ENCODE measurements at places on chromosomes 2 and 18.

- no peak for DNase-seq
Measured at GRCh38 chr2:174161490-174161889, 86.8 kb downstream of the OLA1 start.

- no peak for DNase-seq
Measured at GRCh38 chr2:101622210-101623030, 75.1 kb upstream of the MAP4K4 start.

DNA sequence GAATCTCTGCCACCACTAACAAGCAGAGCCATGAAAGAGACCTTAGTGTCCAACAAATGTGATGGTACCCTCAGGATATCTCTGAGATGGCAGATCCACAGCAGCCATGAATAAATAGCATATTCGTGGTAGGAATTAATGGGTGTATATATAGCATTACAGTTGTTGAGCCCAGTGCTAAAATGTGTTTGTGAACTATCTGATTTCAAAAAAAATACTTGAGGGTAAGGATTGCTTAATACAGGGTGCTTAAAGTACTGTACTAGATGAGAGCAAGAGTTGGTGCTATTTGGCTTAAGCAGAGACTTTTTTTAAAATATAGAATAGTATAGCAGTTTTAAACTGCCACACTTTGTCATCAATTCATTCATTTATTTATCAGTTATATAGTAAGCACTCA lies 101.5 kb upstream of the GALNT5 start:
- DNase-seq: no peak

GRCh38 chr18:79402977-79403722 lies 7.4 kb downstream of the NFATC1 start:
- DNase-seq: no peak

- no peak for DNase-seq
Measured at GRCh38 chr18:44696892-44697291, 16.2 kb downstream of the SETBP1 start.

GRCh38 chr2:183112577-183112976 lies 11.7 kb upstream of the NUP35 start:
- DNase-seq: no peak

DNA sequence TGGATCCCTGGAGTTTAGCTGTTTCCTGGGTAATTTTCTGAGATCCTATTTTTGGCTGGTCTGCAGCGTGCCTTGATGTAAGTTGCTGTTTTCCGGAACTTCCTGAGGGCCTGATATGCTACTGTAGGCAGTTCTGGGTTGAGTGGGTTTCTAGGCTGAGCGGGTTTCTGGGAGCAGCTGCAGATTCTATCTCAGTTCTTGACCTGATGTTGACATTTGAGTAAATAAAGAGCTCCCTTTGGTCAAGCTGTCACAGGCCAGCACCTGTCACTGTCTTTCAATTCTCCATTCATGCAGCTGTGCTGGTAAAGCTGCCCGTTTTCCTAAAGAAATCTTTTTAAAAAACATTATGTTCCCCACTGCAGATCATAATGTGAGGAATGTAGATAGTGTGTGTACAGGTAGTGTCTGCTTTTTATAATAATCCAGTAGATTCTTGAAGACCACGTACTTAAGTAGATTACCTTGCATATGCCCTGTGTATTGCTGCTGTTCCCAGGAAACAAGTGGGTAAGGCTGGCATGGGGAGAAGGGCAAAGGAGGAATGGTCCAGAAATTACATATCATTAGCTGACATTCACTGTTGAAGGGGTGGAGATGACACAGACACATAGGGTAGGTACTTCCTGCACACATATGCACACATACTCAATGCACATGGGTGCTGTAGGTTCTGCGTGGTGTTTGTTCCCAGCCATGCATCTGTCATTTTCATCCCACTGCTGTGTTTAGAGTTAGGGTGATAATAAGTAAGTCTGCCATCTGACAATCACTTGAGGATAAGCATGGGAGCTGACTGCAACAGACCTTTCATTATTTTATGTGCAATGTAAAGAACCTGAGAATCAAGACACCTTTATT lies 25.9 kb downstream of the CD28 start:
- DNase-seq: no peak

GRCh38 chr2:3386448-3386958 lies 7.0 kb downstream of the TRAPPC12 start:
- no peak for DNase-seq

- DNase-seq: no peak
Measured at GRCh38 chr2:217387776-217388387, 528.0 kb upstream of the TNP1 start.

DNA sequence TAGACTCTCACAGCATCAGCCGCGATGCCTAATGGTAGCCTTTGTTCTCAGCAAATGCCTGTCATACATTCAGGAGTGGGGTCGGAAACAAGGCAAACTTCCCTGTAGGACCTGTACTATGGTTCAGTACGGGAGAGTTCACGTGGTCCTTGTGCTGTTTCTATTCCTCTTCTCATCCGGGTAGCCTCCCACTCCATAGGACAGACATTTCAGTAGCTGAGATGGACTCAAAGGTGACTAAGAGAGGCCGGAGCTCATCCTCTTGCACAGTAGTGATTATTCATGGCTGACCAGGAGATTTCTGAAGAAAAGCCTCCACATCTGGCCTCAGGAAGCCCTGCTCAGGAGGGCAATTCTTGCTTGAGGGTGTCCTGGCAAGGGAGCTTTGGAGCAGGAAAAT lies 117.8 kb upstream of the SPRED2 start:
- no peak for DNase-seq

DNA sequence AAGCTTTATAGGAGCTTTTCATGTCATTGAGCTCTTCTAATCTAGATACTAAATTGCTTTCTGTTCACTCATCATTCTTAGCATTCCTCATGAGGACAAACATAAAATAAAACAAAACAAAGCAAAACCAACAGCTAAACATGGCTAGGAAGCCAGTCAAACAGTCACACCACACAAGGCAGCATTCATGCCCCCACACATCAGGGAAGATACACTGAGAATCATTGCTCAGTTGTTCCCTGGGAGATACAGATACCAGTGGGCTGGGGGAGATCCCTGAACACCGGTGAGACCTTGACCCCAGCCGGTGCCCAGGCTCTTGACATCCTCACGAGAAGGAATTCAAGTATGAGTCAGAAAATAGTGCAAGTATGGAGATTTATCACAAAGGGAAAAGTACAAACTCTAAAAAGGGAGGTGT lies 177.9 kb upstream of the ARL4C start:
- no peak for DNase-seq

DNA sequence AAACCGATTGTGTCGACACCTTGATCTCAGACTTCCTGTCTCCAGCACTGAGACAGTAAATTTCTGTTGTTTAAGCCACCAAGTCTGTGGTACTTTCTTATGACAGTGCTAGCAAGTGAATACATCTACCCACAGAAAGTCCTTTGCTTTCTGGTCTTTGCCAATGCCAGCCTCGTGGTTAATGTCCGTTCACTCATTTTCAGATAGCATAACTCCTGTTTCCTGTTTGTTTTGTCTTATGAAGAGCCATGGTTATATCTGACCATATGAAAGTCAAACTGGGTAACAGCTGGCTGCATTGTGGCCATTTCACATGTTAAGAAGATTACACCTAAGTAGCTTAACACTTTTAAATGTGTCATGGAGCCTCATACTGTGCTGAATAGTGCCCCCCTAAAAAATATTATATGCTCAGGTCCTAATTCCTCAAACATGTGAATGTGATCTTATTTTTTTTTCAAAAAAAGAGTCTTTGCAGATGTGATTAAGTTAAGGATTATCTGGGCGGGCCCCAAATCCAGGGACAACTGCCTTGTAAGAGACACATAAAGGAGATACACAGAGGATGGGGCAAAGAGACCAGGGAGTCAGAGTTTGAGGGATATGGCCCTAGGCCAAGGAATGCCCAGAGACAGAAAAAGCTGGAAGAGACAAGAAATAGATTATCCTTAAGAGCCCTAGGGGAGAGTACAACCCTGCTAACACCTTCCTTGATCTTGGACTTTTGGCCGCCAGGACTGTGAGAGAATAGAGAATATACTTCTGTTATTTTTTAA lies 118.0 kb downstream of the KCNE4 start:
- DNase-seq: no peak

DNA sequence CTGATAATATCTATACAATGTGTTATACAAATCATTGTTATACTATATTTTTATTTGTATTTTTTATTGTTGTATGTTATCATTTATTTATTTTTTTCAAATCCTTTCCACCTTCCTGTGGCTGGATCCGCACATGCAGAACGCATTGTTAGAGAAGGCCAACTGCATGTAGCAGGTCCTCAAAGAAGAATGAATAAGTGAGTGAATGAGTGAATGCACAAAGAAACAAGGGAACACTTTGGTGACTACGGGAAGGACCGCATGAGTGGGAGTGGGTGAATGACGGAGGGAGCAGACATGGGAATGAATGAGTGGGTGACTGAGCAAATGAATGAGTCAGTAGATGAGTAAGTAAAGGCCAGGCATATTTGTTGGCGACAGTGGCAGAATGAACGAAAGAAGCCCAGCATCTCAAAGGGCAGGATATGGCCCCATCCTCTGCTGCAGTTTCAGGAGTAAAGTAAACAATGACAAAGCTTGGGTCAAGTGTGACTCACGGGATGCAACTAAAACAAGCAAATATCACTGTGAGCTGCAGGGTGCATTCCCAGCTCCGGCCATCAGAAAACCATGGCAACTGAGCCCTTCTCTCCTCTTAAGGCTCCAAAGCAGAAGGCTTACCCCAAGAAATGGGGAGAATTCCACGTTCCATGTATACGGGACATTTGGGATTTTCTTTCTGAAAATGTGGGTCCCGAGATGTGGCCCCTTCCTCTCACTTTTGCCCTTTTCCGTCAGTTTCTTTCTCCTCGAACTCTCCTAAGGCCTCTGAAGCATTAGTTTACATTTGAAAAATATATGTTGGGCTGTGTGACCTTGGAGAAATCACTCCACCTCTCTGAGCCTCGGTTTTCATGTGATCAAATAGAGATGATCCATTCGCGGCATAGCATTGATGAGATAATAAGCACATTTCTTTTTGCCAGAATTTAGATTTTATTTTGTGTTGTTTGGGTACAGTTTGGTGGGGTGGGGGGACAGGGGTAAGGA lies 24.5 kb downstream of the KCNF1 start:
- DNase-seq: no peak

DNA sequence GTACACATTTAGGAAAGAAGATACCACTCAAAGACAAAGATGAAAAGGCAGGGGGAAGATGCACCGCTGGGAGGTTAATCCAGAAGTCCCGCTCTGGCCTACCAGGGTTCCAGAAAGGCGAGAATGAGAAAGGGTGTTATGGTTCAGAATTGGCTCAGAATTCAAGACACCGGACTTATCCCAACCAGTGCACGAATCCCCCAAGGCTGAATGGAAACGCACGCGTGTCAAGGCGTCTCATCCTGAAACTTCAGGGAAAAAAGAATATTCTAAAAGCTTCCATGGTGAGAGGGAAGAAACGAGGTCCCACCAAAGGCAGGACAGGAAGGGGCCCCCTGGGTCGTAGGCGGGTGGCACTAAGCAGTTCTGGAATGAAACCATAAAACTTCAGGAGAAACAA lies 71.9 kb downstream of the SLC66A2 start:
- DNase-seq: no peak

- no peak for DNase-seq
Measured at GRCh38 chr18:26357960-26358359, 131.7 kb downstream of the TAF4B start.

GRCh38 chr2:9162841-9163240 lies 43.8 kb upstream of the ASAP2 start:
- DNase-seq: no peak

- DNase-seq: no peak
Measured at GRCh38 chr18:12409469-12409868, 1.7 kb downstream of the PRELID3A start.

GRCh38 chr2:128633501-128633900 lies 314.8 kb upstream of the HS6ST1 start:
- no peak for DNase-seq

DNA sequence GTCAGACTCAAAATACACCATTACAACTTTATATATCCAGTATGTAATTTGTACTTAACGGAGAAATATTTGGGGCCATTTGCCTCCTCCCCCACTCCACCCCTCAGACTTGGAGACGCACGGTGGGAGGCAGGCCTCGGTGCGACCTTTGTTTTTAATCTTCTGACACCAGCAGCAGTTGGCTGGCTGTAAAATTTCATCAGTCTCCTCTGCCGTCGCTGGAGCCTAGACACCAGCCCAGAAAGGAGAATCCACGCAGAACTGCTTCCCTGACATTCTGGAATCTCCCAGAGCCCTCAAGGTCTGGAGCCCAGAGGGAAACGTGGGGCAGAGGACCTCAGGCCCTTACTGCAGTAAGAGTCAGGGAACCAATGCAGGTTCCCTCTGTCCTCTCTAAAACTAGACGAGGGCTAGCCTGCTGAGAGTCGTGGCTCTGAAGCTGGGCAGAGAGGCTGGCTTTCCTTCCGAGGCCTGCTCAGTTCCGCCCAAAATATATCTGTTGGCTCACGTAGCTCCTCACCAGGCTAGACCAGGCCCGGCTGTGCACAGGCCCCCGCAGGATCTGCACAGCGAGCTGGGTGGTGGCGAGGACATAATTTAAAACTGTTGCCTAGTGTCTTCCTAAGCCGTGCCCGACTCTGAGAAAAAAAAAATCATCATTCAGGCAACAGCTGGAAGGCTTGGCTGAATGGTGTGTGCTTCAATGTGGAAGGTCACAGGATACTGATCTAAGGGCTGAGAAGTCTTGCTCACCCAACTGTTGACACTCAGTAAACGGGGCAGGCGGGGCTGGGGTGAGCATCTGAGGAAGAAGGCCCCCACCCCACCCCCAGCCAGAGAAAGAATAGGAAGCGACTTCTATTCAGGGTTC lies 40.4 kb downstream of the EN1 start:
- DNase-seq: no peak

DNA sequence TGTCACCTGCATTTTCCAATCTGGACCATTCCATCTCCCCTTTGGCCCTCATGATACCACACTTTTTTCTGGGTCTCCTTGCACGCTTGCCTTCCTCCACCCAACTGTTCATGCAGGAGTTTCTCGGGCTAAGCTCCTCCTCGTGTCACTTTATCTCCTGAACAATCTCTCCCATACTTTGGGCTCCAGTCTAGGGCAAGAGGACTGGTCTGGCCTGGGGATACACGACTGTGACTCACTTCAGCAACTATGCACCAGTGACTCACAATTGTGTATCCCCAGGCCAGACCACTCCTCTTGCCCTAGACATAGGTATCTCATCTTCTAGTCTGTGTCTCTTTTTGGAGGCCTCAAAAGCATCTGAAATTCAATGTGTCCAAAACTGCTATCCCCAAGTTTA lies 149.4 kb upstream of the PTPRM start:
- DNase-seq: no peak

DNA sequence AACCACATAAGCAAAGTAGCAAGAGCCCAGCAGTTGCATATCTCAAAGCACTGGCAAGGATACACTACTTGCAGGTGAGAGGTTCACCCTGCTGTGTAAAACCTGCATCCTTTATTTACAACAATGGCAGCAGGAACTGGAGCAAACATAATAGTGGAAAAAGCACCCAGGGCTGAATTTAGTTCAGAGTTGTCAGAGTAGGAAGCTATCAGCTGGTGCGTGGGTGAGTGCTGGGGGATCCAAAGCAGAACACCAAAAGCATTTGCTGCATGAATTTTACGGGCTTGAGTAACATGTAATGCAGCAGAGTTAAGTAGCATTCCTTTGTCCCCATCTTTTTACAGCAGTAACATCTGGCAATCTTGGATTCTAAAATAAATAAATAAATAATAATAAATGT lies 73.5 kb upstream of the SRD5A2 start:
- DNase-seq: no peak

Data from stimulated activated CD8-positive, alpha-beta memory T cell treated with anti-CD3 and anti-CD28 coated beads, Interleukin-15, amount 100 ng/mL, for 24 hours (primary cell).